Subcutaneous preadipocyte (primary cell): ENCODE measurements at places on chromosomes 1 and 21. TPM values are rescaled to one million over a fixed set of nuclear protein-coding genes. Genes with fewer than 3 reads are reported as not detected.

The ASCL5 gene
- total RNA-seq, result under 0.01 TPM in 1 of 2 replicates, not detected in the other

The INPP5B gene
- 22.8 and 34.8 TPM in 2 replicates for total RNA-seq

The CA14 gene
- total RNA-seq, result not detected in 2 replicates

The CFHR5 gene
- total RNA-seq, result not detected in 2 replicates

The ADCY10 gene
- under 0.01 and 0.39 TPM in 2 replicates for total RNA-seq

The MCOLN3 gene
- 4.8 and 6.3 TPM in 2 replicates for total RNA-seq

The LYPD8 gene
- total RNA-seq, result not detected in 2 replicates

The KRTAP13-2 gene
- not detected in 2 replicates for total RNA-seq

The STIL gene
- total RNA-seq, result 9.6 and 23.1 TPM in 2 replicates

The F5 gene
- under 0.01 TPM in 1 of 2 replicates, not detected in the other for total RNA-seq

The B3GALT6 gene
- 20.6 and 22.3 TPM in 2 replicates for total RNA-seq

The RGSL1 gene
- total RNA-seq, result not detected in 2 replicates

The KCNJ15 gene
- 16.6 and 24.3 TPM in 2 replicates for total RNA-seq

The PDZK1IP1 gene
- total RNA-seq, result not detected in 2 replicates
